ENCODE measurements at places on chromosomes 4 and X. TPM values are rescaled to one million over a fixed set of nuclear protein-coding genes. Genes with fewer than 3 reads are reported as not detected.

SHROOM2 gene
- not detected for total RNA-seq

GPR173 gene
- total RNA-seq, result 0.14 TPM

CLDN2 gene
- total RNA-seq, result not detected

F11 gene
- total RNA-seq, result not detected

ERVMER34-1 gene
- not detected for total RNA-seq

PDCL2 gene
- total RNA-seq, result not detected

GYG2 gene
- total RNA-seq, result not detected

GRCh38 chr4:3651267-3651845 is 114.8 kb upstream of the ADRA2C start:
- DNase-seq, result no peak

- DNase-seq, result no peak
Measured at GRCh38 chrX:70921709-70922352, 9.1 kb downstream of the SLC7A3 start.

GRCh38 chr4:104682311-104682710 is 187.6 kb upstream of the CXXC4 start:
- DNase-seq, result no peak

- no peak for DNase-seq
Measured at GRCh38 chr4:48943387-48943786, 36.8 kb upstream of the OCIAD2 start.
